ENCODE measurements at places on chromosomes 12 and 14.
A peak's percentile ranks its signal among the peaks of the same experiment; 100 is the strongest.

- DNase-seq: no peak
Measured at GRCh38 chr14:67524634-67524963, 8.5 kb upstream of the PLEKHH1 start.

DNA sequence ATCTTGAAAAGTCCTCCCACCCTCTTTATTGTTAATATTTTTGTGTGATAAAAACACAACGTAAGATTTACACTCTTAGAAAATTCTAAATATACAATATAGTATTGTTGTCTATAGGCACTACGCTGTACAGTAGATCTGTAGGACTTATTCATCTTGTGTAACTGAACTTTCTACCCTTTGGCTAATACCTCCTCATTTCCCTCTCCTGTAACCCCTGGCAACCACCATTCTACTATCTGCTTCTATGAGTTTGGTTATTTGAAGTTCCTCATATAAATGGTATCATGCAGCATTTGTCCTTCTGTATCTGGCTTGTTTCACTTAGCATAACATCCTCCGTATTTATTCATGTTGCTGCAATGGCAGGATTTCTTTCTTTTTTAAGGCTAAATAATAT lies 5.2 kb upstream of the CLEC9A start:
- DNase-seq: no peak

DNA sequence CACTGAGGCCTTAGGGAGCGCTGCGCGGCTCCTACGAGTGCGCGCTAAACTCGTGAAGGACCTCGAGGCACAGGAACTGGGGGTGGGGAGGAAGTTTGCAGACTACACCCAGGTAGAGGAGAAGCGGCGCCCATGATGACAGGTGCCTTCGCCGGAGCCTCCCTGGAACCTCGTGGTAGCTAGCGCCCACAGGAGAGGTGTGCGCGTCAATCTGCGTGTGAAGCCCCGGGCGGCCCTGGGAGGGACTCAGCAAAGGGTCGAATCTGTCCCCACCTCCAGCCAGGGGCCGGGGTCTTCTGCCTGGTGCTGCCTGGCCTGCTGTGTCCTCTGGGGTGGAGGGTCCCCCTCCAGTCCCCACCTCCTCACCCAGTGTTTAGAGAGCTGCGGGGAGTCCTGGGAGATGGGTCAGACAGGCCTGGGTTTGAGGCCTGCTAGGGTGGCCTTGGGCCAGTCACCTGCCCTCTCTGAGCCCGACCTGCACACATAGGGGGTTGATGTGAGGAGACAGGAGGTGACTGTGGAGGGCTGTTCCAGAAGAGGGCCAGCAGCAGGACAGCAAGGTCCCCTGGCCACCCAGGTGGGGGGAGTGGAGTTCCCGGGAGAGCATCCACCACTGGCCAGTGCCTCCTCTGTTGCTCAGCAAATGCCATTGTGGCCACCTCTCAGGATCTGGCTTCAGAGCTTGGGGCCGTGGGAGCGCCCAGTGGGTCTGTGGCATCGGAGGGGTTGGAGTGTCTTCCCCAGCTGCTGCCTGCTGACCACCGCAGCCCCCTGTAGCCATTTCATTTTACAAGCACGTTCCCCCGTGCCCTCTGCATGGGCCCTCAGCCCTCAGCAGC lies 20.2 kb upstream of the KIF26A start:
- DNase-seq: no peak

DNA sequence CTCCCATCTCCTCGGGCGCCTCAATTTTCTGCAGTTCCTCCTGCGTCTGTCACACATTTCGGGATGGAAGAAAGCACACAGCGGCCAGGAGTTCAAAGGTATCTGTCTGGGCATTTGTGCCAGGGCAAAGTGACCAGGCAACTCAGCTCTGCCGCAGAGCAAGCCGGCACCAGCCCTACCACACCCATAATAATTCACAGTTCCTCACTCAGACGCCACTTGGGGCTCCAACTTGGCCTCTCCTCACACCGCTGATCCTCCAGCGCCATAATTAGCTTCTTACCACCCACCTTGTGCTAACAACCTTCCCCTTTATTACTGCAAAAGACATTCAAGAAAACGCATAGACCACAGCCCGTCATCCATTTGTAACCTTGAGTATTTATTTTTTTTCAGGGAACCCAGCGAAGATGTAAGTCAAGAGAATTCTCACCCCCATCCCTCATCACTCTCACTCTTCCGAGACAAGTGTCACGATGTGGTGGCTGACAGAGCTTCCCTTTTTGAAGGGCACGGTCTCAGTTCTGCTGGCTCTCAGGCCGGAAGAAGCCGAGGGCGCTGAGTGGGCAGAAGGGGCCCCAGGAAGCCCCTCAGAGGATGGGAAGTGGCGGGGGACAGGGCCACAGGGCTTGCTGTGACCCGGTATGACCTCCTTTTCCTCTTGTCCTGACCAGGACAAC lies 25.2 kb upstream of the NCOR2 start:
- DNase-seq: no peak

DNA sequence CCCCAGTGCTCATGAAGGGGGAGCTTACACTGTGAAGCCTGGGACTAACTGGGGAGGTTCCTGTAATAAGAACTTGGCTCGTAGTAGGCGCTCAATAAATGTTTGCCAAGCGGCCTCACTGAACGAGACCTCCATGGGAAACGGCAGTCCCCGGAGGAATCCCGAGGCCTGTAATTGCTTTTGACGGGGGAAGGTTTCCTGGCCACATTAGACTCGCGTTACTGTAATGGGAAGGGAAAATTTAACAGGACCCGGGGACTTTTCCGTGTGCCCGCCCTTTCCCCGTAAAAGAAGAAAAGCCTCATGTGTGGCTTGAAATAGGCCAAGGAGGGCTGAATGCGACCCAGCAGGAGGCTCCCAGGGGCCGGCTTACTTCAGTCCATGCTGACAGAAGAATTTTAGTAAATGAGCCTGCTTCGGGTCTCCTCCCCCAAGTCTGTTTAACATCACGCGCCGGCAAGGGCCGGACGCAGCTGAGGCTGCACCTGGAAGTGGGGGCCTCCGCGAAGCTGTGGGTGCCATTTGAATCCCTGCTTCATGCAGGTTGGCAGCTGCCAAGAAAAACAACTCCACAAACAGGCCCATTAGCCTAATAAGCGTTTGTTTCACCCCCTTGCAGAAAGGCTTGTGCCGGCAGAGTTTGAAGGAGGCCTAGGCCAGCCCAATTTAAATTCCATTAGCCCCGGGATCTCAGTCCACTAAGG lies 39.8 kb upstream of the PWP1 start:
- no peak for DNase-seq

GRCh38 chr14:76314521-76315034 lies 61.4 kb upstream of the ESRRB start:
- DNase-seq: no peak

DNA sequence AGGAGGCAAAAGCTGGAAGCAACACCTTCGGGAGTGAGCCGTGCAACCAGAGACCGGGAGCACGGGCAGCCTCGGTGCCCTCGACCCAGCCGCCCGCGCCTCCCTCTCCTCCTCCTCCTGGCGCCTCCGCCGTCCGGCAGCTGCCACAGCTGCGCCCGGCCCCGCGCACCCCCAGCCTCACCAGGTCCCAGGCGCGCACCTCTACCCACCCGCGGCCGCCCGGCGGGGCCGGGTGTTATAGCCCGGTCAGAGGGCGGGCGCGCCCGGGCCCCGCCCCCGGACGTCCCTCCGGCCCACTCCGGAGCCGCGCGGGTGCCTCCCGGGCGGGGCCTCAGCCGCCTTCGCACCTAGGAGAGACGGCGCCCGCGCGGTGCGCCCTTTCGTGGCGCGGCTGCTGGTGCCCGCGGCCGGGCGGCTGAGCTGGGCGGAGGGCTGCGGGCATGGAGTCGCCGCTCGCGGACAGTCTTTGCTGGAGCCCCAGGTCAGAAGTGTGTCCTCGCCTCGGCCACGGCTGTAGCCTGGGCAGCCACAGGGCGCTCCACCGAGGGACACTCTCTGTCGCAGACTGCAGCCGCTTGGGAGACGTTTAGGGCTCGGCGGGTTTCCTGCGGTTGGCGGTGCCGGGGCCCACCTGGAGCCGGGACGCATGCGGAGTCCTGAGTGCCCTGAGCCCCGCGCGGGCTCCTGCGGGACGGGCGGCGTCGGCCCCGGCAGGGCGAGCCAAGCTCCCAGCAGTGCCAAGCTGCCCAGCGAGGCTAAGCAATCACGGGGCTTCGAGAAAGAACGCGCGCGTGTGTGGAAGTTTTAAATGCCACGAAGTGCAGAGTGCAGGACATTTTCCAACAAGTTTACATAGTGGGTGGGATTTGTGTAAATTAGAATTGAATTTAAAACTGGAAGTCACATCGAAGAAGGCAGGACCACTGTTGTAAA lies at the start of gene CPM:
TSS of gene CPM (minus strand) at position 211 of the 933 bp plus-strand sequence. CDS start 334 bp downstream, outside the sequence.
- peak; percentile 48 for DNase-seq

Data from hypothalamus (tissue), 51 donors.